ENCODE measurements at places on chromosomes 2 and 18.

GRCh38 chr2:115908731-115909130 is 1466.3 kb downstream of the DPP10 start:
- DNase-seq = no peak

DNA sequence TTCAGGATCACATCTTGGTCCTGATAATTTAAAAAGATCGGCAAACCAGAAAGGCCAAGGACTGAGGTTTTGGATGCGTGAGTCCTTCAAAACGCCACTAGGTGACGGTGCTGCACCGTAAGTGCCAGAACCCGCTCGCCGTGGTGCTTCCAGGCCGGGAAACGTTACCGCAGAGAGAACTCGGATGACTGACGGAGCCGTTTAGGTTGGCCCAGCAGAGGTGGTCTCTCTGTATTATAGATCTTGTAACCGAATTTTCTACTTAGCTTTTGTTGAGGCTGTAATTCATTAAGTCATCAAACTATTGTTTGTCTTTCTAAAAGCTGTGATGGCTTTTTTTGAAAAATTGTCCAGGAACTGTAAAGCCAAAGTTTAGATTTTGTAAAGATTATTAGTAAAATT is 39.8 kb upstream of the ADCYAP1 start:
- peak; percentile 69 for DNase-seq

DNA sequence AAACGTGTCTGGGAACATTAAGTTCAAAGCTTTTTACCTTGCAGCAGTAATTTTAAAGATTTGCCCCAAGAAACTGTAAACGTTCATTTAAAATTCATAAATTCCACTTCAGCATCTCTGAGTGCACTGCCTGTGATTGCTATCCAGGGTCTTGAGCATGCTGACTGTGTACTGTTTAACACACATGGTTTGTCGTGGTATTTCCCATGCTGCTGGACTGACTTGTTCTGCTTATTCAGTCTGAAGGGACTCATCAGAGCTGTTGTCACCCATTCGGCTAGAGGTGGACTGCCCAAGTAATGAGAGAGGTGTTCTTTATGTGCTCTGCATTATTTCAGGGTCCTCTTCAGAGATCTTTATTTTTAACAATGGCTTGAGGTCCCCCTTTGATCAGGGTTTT is 53.1 kb downstream of the RHBDD1 start:
- DNase-seq = peak; percentile 34

DNA sequence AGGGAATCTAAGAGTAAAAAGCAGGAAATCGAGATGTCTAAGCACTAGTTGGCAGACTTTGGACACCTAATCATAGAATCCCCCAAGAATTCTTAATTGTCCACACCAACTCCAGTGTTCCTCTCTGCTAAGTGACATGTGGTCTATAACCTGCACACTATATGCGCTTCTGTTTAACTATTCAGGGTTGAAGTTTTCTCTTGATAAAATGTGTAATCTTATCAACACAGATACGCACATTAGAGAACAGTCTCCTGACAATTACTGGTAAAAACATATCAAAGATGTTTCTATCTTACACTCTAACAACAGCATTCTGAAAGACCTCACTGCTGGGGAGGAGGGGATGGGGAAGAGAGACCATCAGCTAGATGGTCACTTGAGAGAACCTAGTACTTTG is 3.9 kb downstream of the ABCB11 start:
- no peak for DNase-seq

- peak; percentile 93 for DNase-seq
Measured at GRCh38 chr2:6823111-6823510, 42.6 kb downstream of the CMPK2 start.

GRCh38 chr2:47300081-47300480 is 102.9 kb upstream of the MSH2 start:
- peak; percentile 22 for DNase-seq

DNA sequence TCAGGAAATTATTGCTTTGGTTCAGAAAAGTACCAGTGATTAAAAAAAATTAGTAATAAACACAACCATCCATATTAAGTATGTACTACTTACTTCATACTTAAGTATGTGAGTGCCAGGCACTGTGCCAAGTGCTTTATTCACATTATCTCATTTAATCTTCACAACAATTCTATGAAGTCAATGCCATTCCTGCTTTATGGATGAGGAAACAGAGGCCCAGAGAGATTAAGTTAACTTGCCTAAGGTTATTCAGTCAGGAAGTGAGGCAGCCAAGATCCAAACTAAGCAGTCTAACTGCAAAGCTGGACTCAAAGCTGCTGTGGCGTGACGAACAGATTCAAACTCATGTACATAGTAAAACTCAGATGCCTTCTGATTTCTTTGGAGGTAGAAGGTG is 22.3 kb downstream of the DTNB start:
- DNase-seq = peak; percentile 48

DNA sequence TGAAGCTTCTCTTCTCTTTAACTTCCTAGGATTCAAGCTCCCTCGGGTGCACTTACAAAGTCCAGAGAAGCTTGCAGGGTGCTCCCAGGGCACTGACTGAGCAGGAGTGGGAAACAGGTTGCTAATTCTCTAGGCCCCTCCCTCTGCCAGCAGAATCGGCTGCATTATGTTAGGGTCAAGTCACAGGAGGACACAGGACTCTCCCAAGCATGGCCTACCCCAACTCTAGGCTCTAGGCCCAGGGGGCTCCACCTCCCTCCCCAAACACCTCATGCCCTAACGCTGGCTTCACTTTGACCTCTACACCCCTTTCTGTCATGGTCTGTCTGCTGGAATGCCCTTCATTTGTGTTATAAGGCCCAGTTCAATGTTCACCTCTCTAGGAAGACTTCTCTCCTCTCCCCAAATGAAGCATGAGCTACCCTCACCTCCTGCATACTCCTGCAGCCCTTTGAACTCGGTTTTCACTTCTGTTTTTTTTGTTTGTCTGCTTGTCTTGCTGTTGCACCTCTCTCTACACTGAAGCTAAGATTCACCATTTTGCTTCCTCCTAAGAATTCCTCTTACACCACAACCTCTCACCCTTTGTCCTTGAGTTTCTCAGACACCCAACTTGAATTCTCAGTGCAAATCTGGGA is 521.8 kb upstream of the ID2 start:
- no peak for DNase-seq

GRCh38 chr2:171895786-171896185 is 1.7 kb upstream of the SLC25A12 start:
- DNase-seq = peak; percentile 50

GRCh38 chr2:10371441-10372196 is 68.9 kb downstream of the HPCAL1 start:
- no peak for DNase-seq

DNA sequence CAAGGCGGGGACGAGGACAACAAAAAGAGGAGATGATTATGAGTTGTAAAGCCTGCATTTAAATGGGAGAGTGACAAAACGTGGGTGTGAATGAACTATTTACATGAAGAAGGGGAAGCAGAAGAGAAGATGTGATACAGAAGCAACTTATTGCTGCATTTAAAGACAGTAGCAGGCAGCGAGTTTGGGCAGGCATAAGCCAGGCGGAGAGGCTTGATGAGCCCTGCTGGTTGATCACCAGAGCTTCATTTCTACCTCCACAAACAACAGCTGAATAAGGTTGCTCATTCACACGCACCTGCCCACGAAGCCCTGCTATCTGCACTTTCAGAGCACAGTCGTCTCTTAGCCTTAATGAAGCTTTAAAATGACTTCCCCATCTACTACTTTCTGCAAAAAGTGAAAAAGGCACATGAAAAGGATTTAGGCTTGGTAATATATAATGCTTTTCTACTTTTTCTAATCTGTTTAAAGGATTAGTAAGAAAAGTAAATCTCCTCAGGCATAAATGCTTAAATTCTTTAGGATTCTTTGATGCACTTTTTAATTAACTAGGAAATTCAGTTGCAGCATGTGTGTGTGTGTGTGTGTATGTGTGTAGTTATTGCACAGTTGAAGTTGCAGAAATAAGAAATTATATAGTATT is 3.1 kb downstream of the SLC38A11 start:
- no peak for DNase-seq

DNA sequence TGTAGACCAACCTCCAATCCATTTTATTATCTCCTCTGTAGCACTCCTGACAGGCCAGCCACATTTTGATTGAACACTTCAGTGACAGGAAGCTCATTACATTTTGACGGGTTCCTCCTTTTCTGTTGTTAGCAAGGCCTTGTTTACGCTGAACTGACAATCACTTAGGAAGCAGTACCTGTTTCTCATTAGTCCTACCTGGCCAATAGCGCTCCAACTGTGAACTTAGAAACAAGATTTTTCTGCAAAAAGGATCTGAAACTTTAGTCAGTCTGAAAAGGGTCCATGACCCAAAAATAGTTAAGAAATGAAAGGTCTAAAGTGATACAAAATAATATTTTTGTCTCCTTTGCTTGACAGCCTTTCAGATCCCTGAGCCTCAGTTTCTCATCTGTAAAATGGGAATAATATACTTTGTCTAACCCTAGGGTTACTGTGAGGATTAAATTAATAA is 119.6 kb upstream of the MSTN start:
- no peak for DNase-seq

GRCh38 chr18:7579176-7579917 is 12.2 kb downstream of the PTPRM start:
- DNase-seq = peak; percentile 18

- DNase-seq = no peak
Measured at GRCh38 chr2:202758604-202759003, 113.0 kb downstream of the ICA1L start.

- no peak for DNase-seq
Measured at GRCh38 chr2:44748-45341, 1.5 kb downstream of the FAM110C start.

GRCh38 chr2:18378020-18378653 is 182.3 kb downstream of the RDH14 start:
- DNase-seq = peak; percentile 47

- no peak for DNase-seq
Measured at GRCh38 chr2:128090575-128090944, 440 bp upstream of the UGGT1 start.

- no peak for DNase-seq
Measured at GRCh38 chr2:128770143-128771085, 451.7 kb upstream of the HS6ST1 start.

- DNase-seq = no peak
Measured at GRCh38 chr18:72652990-72653593, 109.0 kb upstream of the CBLN2 start.

GRCh38 chr2:35443087-35443486 is 912.5 kb upstream of the CRIM1 start:
- no peak for DNase-seq

DNA sequence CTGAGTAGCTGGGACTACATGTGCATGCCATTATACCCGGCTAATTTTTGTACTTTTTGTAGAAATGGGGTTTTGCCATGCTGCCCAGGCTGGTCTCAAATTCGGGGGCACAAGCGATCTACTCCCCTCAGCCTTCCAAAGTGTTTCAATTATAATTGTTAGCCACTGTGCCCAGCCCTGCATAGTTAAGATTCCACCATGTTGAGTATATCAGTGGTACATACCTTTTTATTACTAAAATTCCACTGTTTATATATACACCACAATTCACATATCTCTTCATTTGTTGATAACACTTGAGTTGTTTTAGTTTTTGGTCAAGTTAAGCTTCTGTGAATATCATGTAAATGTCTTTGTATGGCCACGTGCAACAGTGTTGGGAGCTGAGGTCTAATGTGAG is 12.8 kb upstream of the FMNL2 start:
- DNase-seq = no peak

GRCh38 chr2:150119819-150120218 is 367.6 kb downstream of the RND3 start:
- DNase-seq = no peak

GRCh38 chr2:221600388-221600787 is 28.3 kb upstream of the EPHA4 start:
- no peak for DNase-seq

GRCh38 chr2:24209389-24210105 is 34.7 kb downstream of the FAM228A start:
- DNase-seq = no peak

DNA sequence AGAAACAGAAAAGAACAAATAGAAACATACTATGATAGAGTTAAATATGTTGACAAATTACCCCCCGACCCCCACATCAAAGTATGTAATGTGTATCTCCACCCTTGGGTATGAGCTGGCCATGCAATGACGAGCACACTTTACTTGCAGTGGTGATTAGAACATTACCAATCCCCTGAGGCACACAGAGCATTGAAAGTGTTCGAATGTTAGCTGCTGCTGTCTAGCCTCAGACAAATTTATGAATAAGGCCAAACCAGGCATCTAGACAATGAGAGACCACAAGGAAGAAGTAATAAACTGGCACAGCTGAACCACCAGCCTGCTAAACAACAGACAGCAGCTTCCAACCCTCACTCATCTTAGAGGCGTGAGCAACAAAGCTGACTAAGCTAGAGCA is 380.5 kb downstream of the DSEL start:
- no peak for DNase-seq

DNA sequence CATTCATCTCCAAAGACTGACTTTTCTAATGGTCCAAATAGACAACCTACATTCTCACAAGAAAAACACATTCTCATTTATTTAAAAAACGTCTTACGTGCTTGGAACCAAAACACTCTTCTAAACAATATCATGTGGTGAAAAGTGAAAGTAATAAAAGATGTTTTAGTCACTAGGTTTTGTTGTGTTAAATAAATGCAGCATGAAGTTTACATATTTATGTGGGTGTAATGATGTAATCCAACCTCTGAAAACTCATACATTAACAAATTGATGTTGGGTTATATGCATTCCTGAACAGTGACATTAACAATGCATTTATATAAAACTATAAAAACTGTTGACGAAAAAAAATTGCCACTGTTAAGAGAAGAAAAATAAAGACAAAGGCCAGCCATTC is 55.1 kb upstream of the ACVR2A start:
- DNase-seq = peak; percentile 52

GRCh38 chr2:70116936-70117552 is 29.8 kb downstream of the PCBP1 start:
- DNase-seq = no peak

DNA sequence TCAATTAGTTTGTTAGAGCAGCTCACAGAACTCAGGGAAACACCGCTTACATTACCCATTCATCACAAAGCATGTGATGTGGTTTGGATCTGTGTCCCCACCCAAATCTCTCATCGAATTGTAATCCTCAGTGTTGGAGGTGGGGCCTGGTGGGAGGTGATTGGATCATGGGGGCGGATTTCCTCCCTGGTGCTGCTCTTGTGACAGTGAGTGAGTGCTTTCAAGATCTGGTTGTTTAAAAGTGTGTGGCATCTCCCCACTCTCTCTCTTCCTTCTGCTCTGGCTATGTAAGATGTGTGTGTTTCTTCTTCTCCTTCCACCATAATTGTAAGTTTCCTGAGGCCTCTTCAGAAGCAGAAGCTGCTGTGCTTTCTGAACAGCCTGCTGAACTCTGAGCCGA is 63.5 kb upstream of the AGPS start:
- DNase-seq = no peak
